ENCODE measurements at places on chromosomes 3 and 15. TPM values are rescaled to one million over a fixed set of nuclear protein-coding genes. Genes with fewer than 3 reads are reported as not detected.

GRCh38 chr15:31230630-31231485 lies 95.8 kb upstream of the KLF13 start:
- no peak overlapping the region for H3K4me3 ChIP-seq
- DNase-seq, result no peak
- no peaks in the 10 kb centered on the region for H3K36me3 ChIP-seq
- H3K27me3 ChIP-seq, result no peaks in the 10 kb centered on the region
- no peak overlapping the region for H3K27ac ChIP-seq
- H3K4me1 ChIP-seq, result no peaks in the 10 kb centered on the region

DNA sequence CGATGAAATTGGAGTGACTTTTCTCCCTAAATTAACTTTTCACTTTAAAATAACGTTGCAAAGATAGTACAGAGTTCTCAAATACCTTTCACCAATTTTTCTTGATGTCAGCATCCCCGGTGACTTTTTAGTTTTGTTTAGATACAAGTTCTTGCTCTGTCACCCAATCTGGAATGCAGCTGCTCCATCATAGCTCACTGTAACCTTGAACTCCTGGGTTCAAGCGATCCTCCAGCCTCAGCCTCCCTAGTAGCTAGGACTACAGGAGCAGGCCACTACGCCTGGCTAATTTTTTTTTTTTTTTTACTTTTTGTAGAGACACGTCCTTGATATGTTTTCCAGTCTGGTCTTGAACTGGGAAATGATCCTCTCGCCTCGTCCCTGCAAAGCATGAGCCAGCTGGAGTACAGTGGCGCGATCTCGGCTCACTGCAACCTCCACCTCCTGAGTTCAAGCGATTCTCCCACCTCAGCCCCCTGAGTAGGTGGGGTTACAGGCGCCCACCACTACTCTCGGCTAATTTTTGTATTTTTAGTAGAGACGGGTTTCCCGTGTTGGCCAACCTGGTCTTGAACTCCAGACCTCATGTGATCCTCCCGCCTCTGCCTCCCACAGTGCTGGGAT lies 747 bp downstream of the NSUN3 start:
- H3K4me1 ChIP-seq, result peaks cover 28% of the 10 kb centered on the region
- H3K27ac ChIP-seq, result peak overlapping the region; percentile 95
- DNase-seq, result no peak
- no peaks in the 10 kb centered on the region for H3K27me3 ChIP-seq
- peaks cover 11% of the 10 kb centered on the region for H3K36me3 ChIP-seq

- no peak overlapping the region for H3K27ac ChIP-seq
- H3K4me3 ChIP-seq, result no peak overlapping the region
- H3K27me3 ChIP-seq, result no peaks in the 10 kb centered on the region
- no peak for DNase-seq
- no peaks in the 10 kb centered on the region for H3K4me1 ChIP-seq
- H3K36me3 ChIP-seq, result no peaks in the 10 kb centered on the region
These were observed 1064.9 kb downstream of the FHIT start for GRCh38 chr3:60186359-60186758.

DNA sequence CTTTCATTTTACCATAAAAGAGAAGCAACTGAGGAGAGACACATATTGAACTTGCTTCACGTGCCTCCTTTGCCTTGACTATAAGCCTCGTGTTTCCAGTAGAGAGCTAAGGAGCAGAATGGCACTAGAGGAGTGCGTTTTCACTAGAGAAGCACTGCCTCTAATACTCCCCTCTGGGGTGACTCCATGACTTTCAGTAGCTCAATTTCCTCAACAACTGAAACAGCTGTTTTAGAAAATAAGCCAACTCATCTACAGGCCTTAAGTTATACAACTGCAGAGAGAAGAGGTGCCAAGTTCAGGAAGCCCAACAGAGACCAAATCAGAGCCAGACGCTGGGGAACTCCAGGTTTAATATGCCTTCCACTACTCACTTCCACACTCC lies 1.9 kb downstream of the UBP1 start:
- peaks cover 43% of the 10 kb centered on the region for H3K4me1 ChIP-seq
- H3K27ac ChIP-seq, result peak overlapping the region; percentile 97
- peak overlapping the region; percentile 68 for H3K4me3 ChIP-seq
- no peaks in the 10 kb centered on the region for H3K27me3 ChIP-seq
- H3K36me3 ChIP-seq, result no peaks in the 10 kb centered on the region

GRCh38 chr15:48425051-48425450 lies 93.8 kb downstream of the DUT start:
- H3K36me3 ChIP-seq, result no peaks in the 10 kb centered on the region
- no peak overlapping the region for H3K4me3 ChIP-seq
- no peaks in the 10 kb centered on the region for H3K4me1 ChIP-seq
- DNase-seq, result no peak
- peaks cover 5% of the 10 kb centered on the region for H3K27me3 ChIP-seq
- no peak overlapping the region for H3K27ac ChIP-seq

DNA sequence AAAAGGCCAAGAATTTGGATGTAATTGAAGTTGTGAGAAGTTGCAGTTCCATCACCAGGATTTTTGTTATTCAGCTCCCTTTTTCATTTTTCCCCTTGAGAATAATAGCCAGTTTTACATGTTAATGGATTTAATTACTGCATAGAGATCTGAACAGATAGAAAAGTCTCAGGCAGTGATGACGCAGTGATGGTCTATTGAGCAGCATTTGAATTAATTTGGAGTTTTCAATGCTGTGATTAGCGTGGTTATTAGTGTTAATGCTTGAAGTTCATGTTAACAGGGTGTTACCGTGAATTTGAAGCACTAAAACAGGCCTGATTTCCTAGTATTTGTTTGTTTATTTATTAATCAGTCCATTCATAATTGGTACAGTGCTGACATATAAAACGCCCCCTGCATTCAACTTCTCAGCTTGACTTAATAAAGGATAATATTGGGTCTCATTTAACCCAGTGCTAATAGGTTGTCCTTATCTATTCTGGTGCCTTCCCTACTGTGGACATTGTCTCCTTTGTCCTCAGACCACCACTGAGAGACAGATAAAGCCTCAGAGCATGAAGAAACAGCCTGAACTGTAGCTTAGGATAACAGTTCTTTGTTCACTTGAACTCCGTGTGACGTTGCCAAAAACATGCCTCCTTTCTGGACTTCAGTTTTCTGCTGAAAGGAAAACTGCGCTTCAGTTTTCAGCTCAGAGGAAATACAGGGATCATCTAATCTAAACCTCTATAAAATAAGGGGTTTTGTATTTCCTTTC lies 82.4 kb downstream of the RTP4 start:
- no peak overlapping the region for H3K4me3 ChIP-seq
- no peak for DNase-seq
- no peaks in the 10 kb centered on the region for H3K4me1 ChIP-seq
- H3K27me3 ChIP-seq, result no peaks in the 10 kb centered on the region
- H3K36me3 ChIP-seq, result no peaks in the 10 kb centered on the region

GRCh38 chr3:39896184-39896583 lies 86.8 kb downstream of the MYRIP start:
- no peaks in the 10 kb centered on the region for H3K36me3 ChIP-seq
- no peak overlapping the region for H3K27ac ChIP-seq
- no peak overlapping the region for H3K4me3 ChIP-seq

- no peak for DNase-seq
- H3K4me3 ChIP-seq, result no peak overlapping the region
- no peaks in the 10 kb centered on the region for H3K4me1 ChIP-seq
- H3K36me3 ChIP-seq, result no peaks in the 10 kb centered on the region
- no peaks in the 10 kb centered on the region for H3K27me3 ChIP-seq
These were observed 21.3 kb downstream of the KIF9 start for GRCh38 chr3:47261301-47261700.

- H3K4me3 ChIP-seq, result peak overlapping the region; percentile 88
- DNase-seq, result peak; percentile 13
- H3K27me3 ChIP-seq, result peaks cover 5% of the 10 kb centered on the region
- no peaks in the 10 kb centered on the region for H3K36me3 ChIP-seq
These were observed 1.6 kb upstream of the PPM1L start for GRCh38 chr3:160754371-160754854.

- H3K4me3 ChIP-seq, result no peak overlapping the region
- no peak overlapping the region for H3K27ac ChIP-seq
- no peak for DNase-seq
These were observed 142.8 kb downstream of the NUP210 start for GRCh38 chr3:13277196-13277813.

DNA sequence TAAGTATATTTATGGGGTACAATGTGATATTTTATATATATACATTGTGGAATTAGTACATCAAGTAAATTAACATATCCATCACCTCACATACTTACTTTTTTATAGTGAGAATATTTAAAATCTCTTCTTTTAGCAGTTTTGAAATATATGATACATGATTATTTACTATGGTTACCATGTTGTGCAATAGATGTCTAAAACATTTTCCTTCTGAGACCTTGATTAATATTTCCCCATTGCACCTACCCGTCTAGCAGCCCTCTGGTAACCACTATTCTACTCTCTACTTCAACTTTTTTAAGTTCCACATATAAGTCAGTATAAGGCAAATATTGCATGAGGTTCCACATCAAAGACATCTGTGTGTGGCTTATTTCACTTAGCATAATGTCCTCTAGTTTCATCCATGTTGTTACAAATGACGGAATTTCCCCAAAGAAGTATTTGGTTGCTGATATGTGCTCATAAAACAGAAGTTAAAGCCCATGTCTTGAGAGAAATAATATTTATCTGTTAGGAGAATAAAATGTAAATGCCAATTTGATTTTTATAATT lies 29.6 kb upstream of the NFKBIZ start:
- peaks cover 13% of the 10 kb centered on the region for H3K36me3 ChIP-seq
- DNase-seq, result no peak
- no peak overlapping the region for H3K4me3 ChIP-seq

GRCh38 chr3:181694805-181695660 lies 16.7 kb upstream of the SOX2 start:
- no peak overlapping the region for H3K27ac ChIP-seq
- H3K4me1 ChIP-seq, result no peaks in the 10 kb centered on the region
- no peak for DNase-seq
- no peak overlapping the region for H3K4me3 ChIP-seq
- peaks cover 25% of the 10 kb centered on the region for H3K27me3 ChIP-seq

DNA sequence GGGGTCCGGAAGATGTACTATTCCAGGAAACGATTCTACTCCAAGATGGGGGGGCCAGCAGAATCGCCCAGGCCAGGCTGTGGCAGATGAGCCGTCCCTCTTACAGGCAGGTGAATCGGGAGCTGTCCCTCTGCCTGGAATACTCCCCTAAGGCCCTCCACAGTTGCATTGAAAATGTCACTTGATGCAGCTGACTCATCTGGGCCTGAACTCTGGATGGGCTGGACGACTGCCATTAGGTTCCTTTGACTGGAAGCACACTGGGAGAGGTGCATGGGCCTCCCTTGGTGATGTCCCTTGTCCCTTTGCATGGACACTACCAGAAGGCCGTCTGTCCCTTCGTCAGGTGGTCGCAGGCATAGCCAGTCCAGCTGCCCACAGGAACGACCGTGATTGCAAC lies 69.6 kb upstream of the HRH1 start:
- no peak overlapping the region for H3K4me3 ChIP-seq
- H3K27ac ChIP-seq, result no peak overlapping the region
- no peaks in the 10 kb centered on the region for H3K4me1 ChIP-seq
- DNase-seq, result no peak
- H3K27me3 ChIP-seq, result no peaks in the 10 kb centered on the region
- no peaks in the 10 kb centered on the region for H3K36me3 ChIP-seq

GRCh38 chr3:65181391-65181871 lies 493.6 kb upstream of the ADAMTS9 start:
- H3K4me3 ChIP-seq, result no peak overlapping the region
- no peaks in the 10 kb centered on the region for H3K27me3 ChIP-seq
- H3K36me3 ChIP-seq, result no peaks in the 10 kb centered on the region
- no peaks in the 10 kb centered on the region for H3K4me1 ChIP-seq

DNA sequence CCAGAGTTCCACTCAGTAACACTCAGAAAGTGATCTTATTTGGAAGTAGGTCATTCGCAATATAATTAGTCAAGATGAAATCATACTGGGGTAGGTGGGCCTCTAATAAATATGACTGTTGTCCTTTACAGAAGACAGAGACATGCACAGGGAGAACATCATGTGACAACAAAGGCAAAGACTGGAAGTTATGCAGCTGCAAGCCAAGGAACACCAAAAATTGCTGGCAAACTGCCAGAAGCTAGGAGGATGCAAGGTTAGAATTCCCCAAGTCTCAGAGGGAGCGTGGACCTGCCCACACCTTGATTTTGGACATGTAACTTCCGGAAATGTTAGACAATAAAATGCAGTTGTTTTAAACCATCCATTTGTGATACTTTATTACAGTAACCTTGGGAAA lies 471.5 kb upstream of the AGTR1 start:
- no peaks in the 10 kb centered on the region for H3K4me1 ChIP-seq
- H3K27ac ChIP-seq, result no peak overlapping the region
- no peak for DNase-seq
- no peak overlapping the region for H3K4me3 ChIP-seq

- no peak overlapping the region for H3K27ac ChIP-seq
- no peaks in the 10 kb centered on the region for H3K36me3 ChIP-seq
- no peak overlapping the region for H3K4me3 ChIP-seq
- H3K27me3 ChIP-seq, result no peaks in the 10 kb centered on the region
These were observed 4.8 kb upstream of the CCDC174 start for GRCh38 chr3:14646589-14647413.

- DNase-seq, result no peak
- H3K36me3 ChIP-seq, result no peaks in the 10 kb centered on the region
- H3K4me3 ChIP-seq, result peak overlapping the region; percentile 77
- peak overlapping the region; percentile 99 for H3K27ac ChIP-seq
These were observed 643 bp upstream of the RNU5B-1 start for GRCh38 chr15:65303687-65304380.

GRCh38 chr15:32873284-32874114 lies 155.7 kb downstream of the GREM1 start:
- DNase-seq, result no peak
- no peaks in the 10 kb centered on the region for H3K4me1 ChIP-seq
- no peaks in the 10 kb centered on the region for H3K36me3 ChIP-seq
- no peak overlapping the region for H3K4me3 ChIP-seq
- no peaks in the 10 kb centered on the region for H3K27me3 ChIP-seq

DNA sequence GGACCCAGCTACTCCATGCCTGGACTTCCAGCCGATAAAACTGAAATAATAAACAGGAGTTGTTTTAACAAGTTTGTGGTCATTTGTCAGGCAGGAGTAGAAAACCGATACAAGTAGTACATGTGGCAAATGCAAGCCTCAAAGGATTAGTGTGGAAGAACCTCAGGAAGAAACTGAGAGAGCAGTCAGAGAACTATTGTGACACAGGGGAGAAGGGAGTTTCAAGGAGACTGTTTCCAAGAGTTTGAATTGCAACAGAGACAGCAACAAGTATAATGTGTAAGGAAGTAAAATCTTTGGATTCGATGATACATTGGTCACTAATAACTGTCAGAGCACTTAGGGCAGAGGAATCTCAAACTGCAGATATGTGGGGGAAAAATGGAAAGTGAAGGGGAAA lies 450.6 kb upstream of the ARHGEF26 start:
- no peak overlapping the region for H3K27ac ChIP-seq
- no peaks in the 10 kb centered on the region for H3K4me1 ChIP-seq
- no peak for DNase-seq
- H3K36me3 ChIP-seq, result no peaks in the 10 kb centered on the region

Gene CYP1A2
- total RNA-seq, result not detected

Gene ALDH1A3
- not detected for total RNA-seq

Gene PDCD6IP
- total RNA-seq, result 163 TPM

Gene PLD1
- total RNA-seq, result 1.3 TPM

Gene KIF7
- total RNA-seq, result 2.4 TPM

Gene CLDN16
- total RNA-seq, result not detected

Gene LRTM1
- total RNA-seq, result not detected

Gene RPL22L1
- 228 TPM for total RNA-seq

Gene ANKDD1A
- 3.0 TPM for total RNA-seq

Gene SNTN
- not detected for total RNA-seq

Gene STRA6
- not detected for total RNA-seq
